ENCODE measurements at places on chromosomes 1 and 21. TPM values are rescaled to one million over a fixed set of nuclear protein-coding genes. Genes with fewer than 3 reads are reported as not detected.

DNA sequence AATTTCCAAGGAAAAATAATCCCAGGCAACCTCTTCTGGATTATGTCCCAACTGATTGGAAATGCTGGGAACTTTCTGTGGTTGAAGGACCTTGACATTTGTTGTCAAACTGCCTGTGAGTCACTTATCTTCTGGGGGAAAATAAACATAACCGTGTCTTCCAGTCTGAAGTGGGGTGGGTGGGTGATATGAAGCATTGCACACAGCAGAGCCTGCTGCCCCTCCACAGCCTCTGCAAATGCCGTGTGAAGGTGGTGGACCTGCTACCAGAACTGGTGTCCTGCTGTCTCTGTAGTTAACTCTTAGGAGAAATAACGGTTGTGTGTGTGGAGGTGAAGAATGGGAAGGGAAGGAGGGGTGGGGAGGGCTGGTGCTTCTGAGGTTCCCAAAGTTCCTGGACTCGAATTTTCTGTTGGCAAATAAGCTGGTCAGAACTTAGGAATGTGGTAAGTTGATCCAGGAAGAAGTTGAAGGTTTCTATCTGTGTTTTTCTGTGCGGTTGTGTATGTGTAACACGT lies 23.2 kb downstream of the GALNT2 start:
- no peak for ATAC-seq

DNA sequence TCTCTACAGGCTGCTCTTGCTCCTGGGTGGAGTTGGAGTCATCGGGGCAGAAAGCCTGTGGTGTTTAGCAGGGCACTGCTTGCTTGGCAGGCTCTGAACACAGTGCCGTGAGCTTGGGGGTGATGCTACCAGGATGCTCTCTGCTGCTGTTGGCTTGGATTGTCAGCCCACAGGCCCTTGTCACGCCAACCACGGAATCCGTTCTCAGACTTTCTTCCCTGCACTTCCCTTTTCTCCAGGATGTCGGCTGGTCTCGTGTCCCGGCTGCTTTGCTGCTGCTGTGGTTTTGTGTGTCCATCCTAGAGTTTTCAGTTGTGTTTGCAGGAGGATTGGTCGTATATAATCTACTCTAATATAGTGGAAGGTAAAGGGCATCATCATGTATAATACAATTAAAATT lies 44.4 kb upstream of the TTC34 start:
- no peak for ATAC-seq

DNA sequence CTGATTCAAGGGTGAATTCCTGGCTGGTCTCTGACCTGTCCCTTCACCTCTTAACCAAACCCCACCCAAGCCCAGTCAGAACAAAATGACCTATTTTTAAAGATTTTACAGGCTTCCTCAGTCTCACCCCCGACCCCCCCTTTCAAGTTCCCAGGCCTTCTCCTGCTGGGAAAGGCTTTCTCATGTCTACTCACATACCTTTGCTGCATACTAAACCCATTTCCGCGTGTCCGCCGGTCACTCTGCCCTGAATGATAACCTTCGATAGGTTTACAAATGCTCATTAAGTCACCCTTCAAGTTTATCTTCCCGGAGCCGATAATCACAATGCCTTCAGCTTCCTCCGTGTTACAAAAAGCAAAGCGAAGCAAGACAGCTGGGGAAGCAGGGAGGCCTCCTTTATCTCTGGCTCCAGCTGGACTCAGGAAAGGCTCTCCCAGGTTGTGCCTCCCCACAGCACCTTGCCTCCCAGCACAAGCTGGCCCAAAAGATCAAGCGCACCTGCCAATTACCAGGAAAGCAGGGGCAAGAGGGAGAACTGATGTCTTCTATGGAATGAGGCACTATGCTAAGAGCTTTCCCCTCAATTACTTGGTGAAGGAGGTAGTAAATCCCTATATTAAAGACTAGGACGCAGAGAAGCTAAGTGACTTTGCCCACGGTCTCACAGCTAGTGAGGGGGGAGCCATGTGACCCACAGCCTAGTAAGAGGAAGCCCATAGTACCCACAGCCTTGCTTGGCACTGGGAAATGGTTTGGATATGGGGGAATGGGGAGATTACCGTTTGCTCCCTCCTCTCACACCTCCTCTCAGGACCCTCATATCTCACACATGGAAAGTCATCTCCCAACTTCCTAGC lies 15.9 kb downstream of the SMIM12 start:
- ATAC-seq = no peak

- no peak for ATAC-seq
These were observed 50.5 kb upstream of the GFI1 start for GRCh38 chr1:92536980-92537884.

GRCh38 chr1:14183329-14183728 lies 415.2 kb upstream of the KAZN start:
- ATAC-seq = peak; percentile 18

DNA sequence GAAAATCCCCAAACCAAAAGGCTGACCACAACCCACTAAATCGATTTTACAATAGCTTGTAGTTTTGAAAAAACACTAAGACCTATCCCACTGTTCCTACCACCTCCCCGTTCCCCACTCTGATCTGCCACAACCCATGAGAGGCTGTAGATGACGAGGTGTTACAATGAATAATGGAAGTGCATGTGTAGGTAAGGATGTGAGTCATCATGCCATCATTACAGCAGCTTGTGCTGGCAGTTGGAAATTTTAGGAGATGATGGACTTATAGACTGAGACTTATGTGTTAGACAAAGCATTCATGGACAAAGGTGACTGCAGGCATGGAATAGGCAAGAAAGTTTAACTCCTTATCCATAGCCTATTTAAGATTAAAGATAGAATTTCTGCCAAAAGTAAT lies 184.7 kb upstream of the CACYBP start:
- ATAC-seq = peak; percentile 77

GRCh38 chr1:28893403-28894102 lies 20.8 kb upstream of the EPB41 start:
- peak; percentile 74 for ATAC-seq

- no peak for ATAC-seq
These were observed 5.7 kb downstream of the LRRC71 start for GRCh38 chr1:156926175-156926574.

DNA sequence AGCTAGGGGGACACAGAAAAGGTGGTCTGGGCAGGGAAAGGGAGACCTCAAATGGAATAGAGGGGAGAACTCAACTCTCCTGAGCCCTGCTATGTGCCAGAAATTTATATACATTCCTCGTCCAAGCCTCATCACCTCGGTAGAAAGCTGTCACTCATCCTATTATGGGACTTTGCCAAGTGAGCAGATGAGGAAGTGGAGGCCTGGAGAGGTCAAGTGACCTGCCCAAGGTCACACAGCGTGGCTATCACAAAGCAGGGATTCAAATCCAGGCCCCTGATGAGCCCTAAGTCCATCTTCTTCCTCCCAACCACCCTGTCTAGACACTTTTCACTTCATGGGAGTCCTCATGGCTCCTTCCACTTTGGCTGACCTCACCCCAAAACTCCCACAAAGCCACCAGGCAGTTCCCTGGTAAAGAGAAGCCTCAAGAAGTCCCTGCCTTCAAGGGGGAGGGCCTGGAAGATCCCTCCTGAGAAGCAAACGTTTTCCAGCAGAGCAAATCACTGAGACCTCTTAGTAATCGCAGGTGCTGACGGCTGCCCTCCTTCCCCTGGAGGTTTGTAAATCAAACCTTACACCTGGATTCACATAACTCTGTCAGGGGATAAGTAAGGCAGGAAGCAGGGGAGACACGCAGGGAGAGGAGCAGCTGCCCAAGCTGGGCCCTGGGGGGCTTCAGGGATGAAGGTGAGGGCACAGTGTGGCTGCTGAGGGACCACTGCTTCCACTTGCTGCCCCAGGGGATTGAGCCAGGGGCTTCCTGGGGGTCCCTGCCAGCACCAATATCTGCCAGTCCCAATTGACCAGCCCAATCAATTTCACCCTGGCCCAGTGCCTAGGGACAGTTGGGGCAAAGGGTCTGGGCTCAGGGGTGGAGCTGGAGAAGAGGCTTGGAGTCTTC lies 351.2 kb downstream of the MATN1 start:
- no peak for ATAC-seq

DNA sequence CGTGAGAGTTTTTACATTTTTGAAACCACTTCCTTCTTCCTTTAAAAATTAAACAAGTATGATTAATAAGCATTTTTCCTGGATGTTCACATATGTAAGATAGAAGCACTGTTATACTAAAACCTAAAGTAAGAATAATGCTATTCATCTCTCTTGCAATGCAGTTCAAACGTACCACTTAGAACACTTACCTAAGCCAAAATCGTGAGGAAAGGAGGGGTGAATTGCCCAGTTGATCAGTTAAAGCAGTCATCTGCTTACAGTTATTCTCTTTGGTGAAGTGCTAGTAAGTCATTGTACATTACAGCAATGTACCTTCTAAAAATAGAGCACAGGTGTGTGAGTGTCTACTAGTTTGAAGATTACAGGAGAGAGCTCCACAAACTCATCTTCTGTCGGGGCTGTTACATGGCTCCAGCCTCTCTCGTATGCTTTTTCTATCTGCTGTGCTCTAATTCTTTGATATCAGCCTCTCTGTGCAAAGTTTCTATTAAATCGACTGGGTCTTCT lies 3.4 kb downstream of the NCAM2 start:
- ATAC-seq = no peak

- ATAC-seq = peak; percentile 30
These were observed 149.9 kb upstream of the IGSF21 start for GRCh38 chr1:17957588-17958267.

DNA sequence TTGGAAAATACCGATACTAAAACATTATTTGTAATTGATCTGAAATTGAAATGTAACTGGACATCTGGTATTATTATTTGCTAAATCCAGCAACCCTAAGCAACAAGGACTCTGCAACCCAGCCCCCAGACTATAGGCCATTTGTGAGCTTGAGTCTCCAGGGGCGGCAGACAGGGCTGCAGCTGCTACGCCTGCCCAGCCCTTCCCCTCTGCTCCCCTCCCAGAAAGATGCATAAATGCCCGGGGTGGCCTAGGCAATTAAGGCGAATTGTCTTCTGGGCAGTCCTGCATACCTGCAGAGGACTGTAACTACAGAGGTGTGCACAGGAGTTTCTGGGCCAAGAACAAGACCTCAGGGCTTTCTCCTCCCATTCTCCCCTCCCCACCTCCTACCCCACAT lies 41.2 kb upstream of the LBR start:
- ATAC-seq = no peak

GRCh38 chr1:98410082-98410481 lies 251.4 kb upstream of the SNX7 start:
- no peak for ATAC-seq

The GIPC2 gene
- total RNA-seq = 0.78 TPM

The PALMD gene
- total RNA-seq = 2.1 TPM

DNA sequence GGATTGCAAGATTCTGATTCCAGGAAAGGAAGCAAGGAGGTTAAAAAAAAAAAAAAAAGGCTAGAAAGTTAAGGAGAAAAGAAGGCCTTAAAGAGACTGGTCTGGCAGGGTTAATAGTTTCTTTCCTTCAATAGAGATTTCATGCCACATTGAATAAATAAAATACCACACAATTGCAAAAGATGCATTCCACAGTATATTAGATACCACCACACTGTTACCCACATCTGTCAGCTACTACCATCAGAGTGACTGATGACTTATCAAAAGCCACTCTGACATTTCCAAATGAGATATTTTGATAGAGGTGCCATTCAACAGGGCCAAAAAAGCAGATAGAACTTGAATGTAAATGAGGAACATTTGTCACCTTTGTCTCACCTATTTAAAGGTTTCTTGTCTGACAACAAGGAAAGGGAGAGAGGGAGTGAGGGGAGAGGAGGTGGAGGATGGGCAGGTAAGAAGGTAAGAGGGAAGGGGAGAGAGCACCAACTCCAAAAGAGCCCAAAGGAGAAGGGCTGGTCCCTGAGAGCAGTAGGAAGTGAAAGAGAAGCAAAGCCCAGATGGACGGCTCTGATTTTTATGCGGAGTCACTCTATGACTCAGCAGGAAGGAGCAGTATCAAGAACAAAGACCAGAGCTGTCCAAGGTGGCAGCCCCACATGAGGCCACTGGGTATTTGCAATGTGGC lies 38.3 kb downstream of the LRRN2 start:
- ATAC-seq = peak; percentile 75

The HEATR1 gene
- total RNA-seq = 21.3 TPM

DNA sequence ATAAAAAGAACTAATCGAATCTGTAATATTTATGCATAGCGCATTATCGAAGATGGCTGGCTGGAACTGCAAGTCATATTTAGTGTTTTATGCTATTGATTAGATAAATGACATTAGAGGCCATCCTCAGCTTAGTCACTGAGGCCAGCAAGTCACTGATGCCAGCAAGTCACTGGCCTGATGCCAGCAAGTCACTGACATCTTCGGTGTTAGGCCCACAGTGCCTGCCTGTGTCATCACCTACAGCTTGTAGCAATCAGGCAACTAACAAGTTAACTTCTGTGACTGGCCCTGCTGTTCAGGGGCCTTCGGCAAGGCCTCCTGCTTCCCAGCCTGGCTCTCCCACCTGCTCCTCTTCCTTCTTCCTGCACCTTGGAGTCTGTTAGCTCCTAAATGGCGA lies 65.6 kb upstream of the SCCPDH start:
- ATAC-seq = peak; percentile 81

DNA sequence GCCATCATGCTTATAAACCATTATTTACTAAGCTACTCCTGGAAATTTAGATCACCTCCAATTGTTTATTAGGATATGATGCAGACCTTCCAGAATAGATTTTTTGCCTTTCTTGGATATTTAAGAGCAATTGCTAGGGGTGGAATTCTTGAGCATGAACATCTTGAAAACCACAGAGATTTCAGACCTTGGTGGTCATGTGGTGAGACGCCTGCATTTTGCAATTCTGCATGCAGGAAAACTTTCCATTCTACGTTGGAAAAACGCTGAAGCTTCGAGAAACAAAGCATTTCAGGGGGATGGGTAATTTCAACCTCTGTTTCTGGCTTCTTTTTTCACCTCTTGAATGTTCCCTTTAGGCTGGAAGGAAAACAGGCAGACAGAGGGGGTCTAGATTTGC lies 596.3 kb downstream of the KIF26B start:
- no peak for ATAC-seq

The PADI3 gene
- not detected for total RNA-seq

The OR2L5 gene
- total RNA-seq = 0.08 TPM

GRCh38 chr1:110138956-110139355 lies 11.3 kb upstream of the SLC6A17 start:
- no peak for ATAC-seq

- ATAC-seq = no peak
These were observed 127.3 kb downstream of the TBX19 start for GRCh38 chr1:168407832-168408538.

DNA sequence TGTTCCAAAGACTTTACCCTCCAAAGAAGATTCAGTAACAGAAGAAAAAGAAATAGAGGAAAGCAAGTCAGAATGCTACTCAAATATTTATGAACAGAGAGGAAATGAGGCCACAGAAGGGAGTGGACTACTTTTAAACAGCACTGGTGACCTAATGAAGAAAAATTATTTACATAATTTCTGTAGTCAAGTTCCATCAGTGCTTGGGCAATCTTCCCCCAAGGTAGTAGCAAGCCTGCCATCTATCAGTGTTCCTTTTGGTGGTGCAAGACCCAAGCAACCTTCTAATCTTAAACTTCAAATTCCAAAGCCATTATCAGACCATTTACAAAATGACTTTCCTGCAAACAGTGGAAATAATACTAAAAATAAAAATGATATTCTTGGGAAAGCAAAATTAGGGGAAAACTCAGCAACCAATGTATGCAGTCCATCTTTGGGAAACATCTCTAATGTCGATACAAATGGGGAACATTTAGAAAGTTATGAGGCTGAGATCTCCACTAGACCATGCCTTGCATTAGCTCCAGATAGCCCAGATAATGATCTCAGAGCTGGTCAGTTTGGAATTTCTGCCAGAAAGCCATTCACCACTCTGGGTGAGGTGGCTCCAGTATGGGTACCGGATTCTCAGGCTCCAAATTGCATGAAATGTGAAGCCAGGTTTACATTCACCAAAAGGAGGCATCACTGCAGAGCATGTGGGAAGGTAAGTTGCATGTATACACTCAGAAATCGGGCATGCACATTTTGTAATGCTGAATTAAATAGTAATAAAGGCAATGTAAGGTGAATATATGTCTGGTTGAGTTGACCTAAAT lies 97.2 kb downstream of the ZFYVE9 start:
- ATAC-seq = peak; percentile 90
